ENCODE measurements at places on chromosomes 4 and X. TPM values are rescaled to one million over a fixed set of nuclear protein-coding genes. Genes with fewer than 3 reads are reported as not detected.

The FHDC1 gene
- 17.1 TPM for total RNA-seq

The AP1S2 gene
- total RNA-seq: 184 TPM

The CLDN2 gene
- not detected for total RNA-seq

The CLCN4 gene
- total RNA-seq: 8.9 TPM

The BTC gene
- total RNA-seq: 0.07 TPM

The GC gene
- 1.9 TPM for total RNA-seq

The HGFAC gene
- total RNA-seq: 0.76 TPM

The SMR3B gene
- total RNA-seq: not detected

The PORCN gene
- total RNA-seq: 19.7 TPM

The NIPAL1 gene
- 7.2 TPM for total RNA-seq

The TIMM17B gene
- 114 TPM for total RNA-seq

All from WTC11 (cell line).